ENCODE measurements at places on chromosomes 13 and 19.
A peak's percentile ranks its signal among the peaks of the same experiment; 100 is the strongest.

DNA sequence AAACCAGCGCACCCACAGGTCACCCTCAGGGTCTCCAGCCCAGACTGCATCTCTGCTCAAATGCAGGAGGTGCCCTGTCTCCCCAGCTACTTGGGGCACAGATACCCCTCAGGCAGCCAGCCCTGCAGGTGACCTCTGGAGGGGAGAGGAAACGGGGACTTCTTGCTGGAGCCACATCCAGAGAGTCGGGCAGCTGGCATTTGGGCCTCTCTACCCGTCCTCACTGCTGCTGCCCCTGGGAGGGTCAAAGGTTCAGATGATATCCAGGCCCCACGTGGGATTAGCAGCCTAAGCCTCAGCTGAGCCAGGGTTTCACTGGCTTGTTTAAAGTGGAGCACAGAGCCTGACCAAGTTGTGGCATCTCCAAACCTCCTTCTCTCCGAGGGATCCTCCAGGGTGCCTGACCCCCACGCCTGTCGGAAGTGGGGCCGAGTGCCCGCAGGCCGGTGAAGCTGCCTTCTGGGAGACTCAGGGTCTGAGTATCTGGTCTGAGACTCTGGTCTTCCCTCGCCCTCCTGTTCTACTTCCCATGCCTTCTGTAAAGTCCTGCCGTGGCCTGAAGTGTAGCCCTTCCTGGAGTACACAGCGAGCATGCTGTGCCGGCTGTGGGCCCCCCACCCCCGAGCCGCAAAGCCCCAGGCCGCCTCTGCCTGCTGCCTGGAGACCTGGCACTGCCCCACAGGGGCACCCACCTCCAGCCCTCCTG is 2.1 kb downstream of the RASA3 start:
- no peak for DNase-seq

DNA sequence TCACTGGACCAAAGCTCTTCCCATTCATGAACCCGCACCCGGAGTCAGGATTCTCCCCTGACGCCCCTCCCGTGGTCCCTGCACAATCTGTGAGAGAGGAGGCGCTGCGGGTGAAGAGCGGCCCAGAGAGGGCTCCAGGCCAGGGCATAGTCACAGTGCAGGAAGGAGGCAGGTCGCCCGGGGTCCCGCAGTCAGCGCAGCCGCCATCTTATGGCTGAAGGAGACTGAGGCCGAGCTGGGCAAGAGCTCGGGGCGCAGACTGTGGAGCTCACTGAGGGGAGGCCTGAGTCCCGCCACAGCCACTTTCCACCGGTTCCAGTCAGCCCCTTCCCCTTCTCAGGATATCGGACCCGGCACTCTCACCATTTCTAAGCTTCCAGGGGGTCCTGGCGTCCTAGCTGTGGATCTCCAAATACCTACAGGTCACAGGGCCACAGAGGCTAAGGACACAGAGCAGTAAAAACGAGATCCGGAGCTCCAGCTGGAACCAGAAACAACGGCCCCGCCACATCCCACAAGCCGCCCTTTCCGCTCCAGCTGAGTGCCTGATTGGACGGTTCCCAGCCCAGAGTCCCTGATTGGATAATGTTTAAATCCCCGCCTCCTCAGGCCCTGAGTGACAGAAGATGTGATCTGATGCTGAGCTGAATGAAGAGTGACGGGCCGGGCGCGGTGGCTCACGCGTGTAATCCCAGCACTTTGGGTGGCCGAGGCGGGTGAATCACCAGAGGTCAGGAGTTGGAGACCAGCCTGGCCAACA is at the start of gene ZNF99:
Gene ZNF99, minus strand, starts transcription at position 501 of the 760 bp plus-strand sequence. Its CDS starts 135 bp downstream, at position 366.
- no peak for DNase-seq

DNA sequence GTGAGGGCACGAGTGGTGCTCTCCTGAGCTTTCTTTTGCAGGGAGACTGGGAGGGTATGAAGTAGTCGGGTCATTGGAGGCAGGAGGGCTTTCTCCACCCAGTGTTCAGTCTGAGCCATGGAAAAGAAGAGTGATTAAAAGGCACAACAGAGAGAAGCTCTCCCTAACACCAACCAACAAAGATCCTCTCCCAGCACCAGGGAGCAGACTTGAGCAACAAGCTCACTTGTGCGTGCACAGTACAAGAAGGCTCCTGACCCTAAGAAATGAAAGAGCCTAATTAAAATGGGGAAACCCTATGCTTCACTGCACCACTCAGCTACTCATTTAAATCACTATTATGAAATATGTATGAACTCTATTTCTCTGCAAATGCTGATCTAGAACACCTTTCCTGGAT is 276.3 kb upstream of the SOX21 start:
- DNase-seq, result no peak

DNA sequence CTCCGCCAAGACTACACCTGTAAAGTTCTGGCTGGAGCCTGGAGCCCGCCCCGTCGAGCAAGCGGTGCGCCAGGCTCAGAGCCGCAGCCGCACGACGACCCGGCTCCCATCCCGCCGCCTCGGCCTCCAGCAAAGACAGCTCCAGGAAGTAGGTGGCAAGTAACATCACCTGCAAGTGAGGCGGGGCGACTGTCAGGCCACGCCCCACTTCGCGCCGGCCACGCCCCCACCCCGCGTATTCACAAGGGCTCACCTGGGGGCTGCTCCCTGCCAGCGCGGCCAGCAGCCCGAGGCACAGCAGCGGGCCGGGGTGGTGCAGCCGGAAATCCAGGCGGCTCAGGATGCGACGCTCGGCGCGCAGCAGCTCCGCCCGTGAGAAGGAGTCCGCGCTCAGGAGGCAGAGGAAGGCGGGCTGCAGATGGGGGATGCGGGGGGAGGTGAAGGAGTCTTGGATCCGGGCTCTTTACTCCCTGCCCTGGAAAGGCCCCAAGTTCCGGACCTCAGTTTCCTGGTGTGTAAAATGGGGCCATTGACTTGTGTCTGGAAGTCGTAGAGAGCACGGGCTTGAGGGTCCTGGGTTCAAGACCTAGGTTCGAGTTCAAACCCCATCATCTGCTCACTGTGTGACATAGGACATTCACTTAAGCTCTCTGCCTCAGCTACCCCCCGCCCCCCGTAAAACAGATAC is 3.2 kb downstream of the CCNP start:
- peak; percentile 5 for DNase-seq

DNA sequence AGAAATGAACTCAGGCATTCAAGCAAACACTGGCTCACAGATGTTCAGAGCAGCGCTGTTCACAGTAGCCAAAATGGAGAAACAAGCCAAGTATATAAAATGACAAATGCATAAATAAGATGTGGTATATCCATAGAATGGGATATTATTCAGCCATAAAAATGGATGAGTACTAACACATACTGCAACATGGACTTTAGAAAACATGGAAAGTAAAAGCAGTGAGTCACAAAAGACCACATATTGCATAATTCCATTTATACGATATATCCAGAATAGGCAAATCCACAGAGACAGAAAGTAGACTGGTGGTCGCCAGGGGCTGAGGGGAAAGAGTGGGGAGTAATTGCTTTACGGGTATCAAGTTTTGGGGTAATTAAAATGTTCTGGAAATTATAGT is 6.6 kb downstream of the ZNF837 start:
- no peak for DNase-seq

DNA sequence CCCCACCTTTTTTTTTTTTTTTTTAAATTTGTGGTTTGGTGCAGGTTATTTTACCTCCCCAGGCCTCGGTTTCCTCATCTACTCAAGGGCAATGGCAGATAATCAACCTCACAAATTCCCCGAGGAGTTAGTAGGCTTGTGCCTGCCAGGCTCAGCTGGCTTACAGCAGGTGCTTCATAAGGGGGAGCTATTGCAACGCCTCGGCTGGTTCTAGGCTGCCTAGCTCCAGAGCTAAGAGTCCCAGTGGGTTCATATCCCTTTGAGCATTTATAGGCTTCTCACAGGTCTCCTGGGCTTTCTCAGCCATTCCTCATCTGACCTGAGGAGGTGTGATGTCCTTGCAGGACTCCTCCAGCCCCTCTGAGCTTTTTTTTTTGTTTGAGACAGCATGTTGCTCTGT is 10.6 kb downstream of the BCKDHA start:
- DNase-seq, result no peak

DNA sequence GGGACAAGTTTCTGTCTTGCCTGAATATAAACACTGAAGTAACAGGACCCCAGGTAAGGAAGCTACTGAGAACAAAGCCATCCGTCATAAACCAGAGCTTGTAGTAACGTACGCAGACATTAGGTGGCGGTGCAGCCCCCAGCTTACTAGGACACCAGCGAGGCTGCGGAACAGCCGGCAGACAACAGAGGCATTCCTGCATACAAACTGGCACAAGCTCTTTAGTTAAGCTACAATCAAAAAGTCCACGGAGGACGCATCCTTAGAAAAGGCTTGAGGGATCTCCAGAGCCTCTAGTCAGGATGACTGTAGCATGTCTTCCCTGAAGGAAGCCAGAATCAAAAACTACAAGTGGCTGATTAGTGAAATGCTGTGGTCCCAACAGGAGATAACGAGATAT is 26.2 kb downstream of the ZNF160 start:
- no peak for DNase-seq

GRCh38 chr13:105773241-105773640 is 762.2 kb downstream of the EFNB2 start:
- DNase-seq, result no peak

GRCh38 chr19:50556282-50557008 is 11.8 kb downstream of the LRRC4B start:
- peak; percentile 48 for DNase-seq

DNA sequence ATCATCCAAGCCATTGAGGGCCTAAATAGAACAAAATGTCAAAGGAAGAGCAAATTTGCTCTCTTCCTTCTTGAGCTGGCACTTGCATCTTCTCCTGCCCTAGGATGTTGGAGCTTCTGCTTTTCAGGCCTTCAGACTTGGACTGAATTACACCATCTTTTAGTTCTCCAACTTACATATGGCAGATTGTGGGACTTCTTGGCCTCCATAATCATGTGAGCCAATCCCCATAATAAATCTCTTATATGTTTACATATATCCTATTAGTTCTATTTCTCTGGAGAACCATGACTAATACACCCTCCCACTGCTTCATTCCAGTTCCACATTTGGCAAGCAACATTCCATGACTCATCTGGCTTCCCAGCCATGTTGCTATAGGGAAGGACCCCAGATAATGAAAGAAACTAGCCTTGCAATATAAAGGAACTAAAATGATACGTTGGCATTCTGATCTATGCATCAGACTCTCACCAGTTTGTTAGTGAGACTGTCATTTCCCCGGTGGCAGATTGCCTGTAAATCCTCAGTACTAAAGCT is 11.0 kb upstream of the ACOD1 start:
- no peak for DNase-seq

GRCh38 chr13:111610081-111610480 is 289.6 kb downstream of the TEX29 start:
- DNase-seq, result no peak

GRCh38 chr19:38932425-38933179 is 1.9 kb downstream of the MRPS12 start:
- DNase-seq, result no peak

- no peak for DNase-seq
These were observed 594 bp upstream of the ZNF850 start for GRCh38 chr19:36773223-36773579.

DNA sequence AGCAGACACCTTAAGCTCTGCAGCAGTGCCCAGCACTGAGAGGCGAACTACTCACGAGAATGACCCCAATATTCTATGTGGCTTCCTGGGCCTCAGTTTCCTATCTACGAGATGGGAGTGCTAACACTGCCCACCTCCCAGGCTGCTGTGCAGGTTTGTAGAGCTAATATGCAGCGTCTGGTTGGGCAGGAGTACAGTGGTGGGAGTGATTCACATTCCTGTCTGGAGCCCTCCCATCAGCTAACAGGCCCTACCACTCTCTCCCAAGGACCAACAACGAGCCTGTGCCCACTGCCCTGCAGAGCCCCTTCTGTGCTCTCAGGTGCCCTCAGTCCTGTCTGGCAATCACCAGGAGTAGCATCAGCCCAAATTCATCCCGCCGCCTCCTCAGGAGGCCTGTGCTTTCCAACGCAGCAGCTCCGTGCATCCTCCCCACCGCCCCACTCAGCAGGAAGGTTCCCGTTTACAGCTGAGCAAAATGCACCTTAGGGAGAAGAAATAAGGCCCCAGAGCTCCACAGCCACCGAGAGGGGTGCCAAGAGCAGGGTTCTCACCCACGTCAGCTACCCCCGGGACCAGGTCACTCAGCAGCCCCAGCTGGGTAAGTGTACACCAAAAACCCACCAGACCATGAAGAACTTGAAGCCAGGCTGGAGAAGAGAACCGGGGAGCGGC is 6.6 kb downstream of the AKT2 start:
- DNase-seq, result no peak

DNA sequence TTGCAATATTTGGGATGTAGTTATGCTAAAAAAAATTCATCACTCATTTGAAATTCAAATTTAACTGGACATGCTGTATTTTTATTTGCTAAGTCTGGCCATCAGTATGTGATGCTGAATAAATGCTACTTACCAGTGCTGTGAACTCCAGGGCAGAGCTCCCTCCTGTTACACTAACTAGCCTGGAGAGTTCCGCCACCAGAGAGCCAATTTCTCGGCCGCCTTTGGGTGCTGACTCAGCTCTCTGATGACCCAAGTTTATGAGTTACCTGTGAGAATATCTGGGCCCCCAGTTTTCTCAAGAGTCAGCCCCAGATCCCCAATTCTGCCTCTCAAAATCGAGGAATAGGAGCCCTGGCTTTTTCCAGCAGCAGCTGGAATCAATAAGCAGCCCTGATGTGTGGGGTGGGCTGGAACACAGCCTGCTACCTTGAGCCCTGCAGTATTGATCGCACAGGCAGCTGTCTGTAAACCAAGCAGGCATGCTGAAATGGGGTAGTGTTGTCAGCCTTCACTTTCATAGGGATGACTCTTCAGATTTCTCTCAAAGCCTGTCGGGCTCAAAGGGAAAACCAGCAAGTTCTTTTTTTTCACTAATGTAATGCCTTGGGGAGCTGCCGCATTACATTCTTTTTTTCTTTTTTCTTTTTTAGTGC is 113.7 kb downstream of the DNAJC15 start:
- no peak for DNase-seq

- DNase-seq, result no peak
These were observed 17.7 kb upstream of the WASF3 start for GRCh38 chr13:26539738-26540292.

DNA sequence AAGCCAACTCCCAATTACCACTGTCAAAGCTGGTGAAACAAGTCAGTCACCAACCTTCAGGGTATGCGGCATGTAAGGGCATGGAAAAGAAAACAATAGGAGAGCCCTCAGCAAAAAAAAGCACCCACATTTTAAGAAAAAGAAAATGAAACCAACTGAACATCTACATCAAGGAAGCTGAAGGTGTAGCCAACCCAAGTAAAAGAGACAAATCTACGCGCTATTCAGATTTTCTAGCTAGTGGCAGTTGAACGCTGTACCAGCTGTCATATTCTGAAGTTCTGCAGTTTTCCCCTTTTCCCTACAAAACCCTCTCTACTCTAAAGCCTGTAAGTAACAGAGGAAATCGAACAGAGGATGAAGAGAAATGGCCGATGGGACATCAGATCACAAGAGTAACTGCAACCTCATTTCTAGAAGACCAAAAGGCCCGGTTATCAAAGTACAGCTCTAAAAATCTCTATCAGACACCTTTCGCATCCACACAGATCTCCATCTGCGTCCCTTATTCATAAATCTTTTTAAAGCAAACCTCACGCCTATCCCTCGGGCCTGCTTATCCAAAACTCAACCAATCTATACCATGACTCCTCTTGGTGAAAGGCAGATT is 1.4 kb downstream of the MYCBP2 start:
- no peak for DNase-seq

- DNase-seq, result no peak
These were observed 383.4 kb downstream of the LMO7 start for GRCh38 chr13:76019421-76020044.
